Kasumi-1 (cell line): ENCODE measurements at places on chromosomes 2 and 18.
A peak's percentile ranks its signal among the peaks of the same experiment; 100 is the strongest.

DNA sequence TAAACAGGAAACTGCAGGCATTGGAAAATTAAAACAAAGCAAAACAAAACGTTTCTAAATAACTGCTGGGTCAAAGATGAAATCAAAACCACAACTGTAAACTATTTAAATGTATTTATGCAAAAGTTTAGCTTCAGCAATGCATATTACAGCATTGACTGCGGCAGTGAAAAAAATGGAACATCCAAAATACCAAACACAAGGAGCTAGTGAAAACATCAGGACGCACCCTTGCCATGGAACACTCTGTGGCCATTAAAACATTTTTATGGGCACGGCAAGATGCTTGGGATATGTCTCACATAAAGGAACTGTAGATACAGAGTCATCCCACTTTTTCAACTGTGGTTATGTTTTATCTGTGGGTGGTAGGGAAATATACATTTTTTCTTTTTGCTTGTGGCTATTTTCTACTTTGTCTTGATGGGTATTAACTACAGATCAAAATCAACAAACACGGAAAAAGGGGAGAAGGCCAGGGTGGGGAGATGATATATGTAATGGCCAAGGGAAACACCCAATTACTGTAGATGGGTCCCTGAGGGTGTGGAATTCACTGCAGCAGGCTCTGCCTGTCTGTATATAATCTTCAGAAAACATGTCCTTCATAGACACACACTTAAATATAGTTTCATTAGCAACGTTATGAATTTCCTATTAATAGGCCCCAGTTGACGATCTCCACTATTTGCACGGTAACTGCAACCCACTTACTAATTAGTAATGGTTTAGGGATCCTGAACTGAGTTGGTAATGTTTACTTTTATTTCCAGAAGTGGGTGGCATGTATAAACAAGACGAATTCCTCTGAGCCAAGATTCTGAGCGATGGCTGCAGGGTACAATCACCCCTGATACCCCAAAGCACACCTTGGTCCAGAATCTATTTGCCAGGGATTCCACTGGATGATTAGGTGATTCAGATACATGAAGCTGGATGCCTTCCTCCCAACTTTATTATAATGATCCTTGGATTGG lies 110.5 kb downstream of the ACKR3 start:
- no peak for DNase-seq

GRCh38 chr2:76938153-76938552 lies 584.0 kb downstream of the LRRTM4 start:
- DNase-seq, result no peak

DNA sequence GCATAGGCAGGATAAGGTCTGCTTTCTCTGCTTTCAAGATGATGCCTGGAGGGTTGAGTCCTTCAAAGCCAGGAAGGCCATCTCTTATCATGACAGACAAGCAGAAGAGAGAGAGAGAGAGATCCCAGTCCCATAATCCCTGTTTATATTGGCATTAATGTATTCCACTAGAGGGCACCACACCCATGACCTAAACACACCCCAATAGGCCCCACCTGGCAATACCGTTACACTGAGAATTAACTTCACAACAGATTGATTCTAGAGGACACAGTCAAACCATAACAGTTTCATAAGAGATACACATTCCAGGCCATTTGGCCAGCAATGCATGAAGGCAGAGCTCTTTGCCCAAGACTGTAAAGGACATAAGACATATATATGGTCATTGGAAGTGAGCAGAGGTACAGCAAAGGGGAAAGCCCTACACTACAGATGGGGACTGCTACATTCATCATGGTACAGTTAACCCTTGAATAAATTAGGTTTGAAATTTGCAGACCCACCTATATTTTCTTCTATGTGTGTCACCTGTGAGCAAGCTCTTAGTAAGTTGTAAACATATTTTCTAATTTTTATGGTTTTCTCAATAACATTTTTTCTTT lies 1516.1 kb downstream of the RPIA start:
- peak; percentile 46 for DNase-seq

GRCh38 chr2:158786897-158787296 lies 8.2 kb upstream of the DAPL1 start:
- no peak for DNase-seq

GRCh38 chr2:39660612-39661236 lies 5.0 kb upstream of the TMEM178A start:
- no peak for DNase-seq

DNA sequence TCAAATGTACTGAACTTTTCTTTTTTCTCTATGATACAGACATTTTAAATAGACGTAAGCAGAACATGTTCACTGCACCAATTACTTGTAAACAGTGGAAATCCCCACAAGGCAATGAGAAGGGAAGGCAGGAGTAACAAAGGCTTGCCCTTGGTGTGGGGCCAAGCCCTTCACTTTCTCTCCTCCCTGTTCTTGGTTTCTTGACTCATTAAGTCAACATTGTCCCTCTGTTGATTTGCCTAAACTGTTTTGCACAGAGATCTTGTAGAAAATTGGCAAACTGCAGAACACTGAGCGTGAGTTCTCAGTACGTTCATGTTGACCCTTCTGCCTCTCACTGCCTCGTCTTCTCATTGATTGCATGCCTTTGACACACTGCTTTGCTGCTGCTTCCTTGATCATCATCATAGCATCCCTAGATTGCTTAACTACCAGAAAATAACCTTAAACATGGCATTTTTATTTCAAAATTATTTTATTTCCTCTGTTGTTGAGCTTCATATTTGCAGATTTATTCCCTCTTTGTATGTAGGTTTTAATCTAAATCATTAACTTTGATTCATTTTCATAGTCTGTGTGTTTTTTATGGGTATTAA lies 257.7 kb downstream of the PTGR3 start:
- no peak for DNase-seq

DNA sequence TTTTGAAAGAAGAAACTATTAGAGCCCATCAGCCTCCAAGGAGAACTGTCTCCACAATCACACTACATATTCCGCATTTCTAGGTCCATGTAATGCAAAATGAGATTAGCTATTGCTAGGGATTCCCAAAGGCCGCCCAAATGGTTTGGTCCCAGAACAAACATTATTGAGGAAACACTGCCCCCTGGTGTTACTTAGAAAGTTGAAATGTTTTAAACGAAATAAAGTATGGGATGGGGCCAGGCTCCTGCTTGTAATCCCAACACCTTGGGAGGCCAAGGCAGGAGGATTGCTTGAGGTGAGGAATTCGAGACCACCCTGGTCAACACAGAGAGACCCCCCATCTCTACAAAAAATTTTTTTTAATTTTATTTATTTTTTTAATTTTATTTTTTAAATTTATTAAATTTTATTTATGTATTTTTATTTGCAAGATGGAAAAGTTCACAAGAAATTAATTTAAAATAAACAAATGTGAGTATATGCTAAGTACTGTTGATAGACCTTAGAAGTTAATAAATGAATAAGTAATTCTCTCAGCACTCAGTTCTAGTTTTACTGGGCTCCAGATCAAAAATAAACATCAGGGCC lies 5.5 kb downstream of the NHEJ1 start:
- peak; percentile 28 for DNase-seq

DNA sequence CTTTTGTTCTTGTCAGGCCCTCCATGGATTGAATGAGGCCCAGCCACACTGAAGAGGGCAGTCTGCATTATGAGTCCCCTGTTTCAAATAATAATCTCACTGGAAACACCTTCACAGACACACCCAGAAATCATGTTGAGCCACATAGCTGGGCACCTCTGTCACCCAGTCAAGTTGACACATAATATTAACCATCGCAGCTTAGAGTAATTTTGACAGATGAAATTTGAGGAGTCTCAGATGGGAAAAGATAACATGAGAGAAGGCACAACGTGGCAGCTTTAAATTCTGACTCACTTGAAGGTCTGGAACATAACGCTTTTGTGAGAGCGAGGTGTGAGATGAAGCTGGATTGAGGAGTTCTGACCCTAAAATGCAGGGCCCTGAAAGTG lies 70.9 kb upstream of the TMEM87B start:
- DNase-seq, result no peak

- no peak for DNase-seq
These were observed 77.8 kb downstream of the PDCL3 start for GRCh38 chr2:100640431-100641124.

- no peak for DNase-seq
These were observed 138.6 kb downstream of the NFATC1 start for GRCh38 chr18:79534356-79534755.

DNA sequence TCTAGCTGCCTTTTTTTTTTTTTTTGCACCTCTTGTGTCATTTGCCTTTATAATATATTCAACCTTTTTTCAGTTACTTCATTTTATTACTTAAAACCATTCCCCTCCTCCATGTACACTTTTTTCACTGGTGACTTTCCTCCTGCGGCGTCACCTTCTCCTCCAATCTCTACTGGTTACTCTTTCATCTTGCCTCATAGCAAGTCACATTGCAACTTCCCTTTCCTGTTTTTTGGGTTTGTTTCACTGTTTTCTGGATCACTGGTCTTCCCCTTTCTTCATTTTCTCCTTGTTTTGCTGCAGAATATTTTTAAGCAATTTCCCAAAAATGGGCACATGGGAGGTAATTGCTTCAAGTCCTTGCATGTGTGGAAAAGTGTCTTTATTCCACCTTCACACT lies 37.7 kb upstream of the GPR155 start:
- peak; percentile 21 for DNase-seq

DNA sequence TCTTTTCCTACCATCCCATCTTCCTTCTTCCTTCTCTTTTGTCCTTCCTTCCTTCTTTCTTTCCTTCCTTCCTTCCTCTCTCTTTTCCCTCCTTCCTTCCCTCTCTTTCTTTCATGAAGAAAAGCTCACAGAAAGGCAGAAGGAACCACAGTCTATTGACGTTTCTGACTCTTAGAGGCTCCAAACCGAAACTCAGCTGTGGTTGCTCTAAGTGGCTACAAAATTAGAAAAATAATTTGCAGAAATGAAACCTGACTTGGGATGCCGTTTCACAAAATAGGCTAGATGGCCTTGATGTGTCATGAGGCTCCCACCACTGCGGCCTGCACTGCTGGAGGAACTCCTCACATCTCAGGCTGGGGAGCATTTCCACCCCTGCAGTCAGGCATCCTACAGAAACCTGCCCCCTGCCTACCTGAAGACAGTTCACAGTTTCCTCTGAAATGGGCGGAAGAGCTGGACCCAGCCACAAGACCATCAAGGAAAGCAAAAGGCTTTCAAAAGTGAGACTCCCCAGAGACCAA lies 165.6 kb downstream of the SMAD7 start:
- no peak for DNase-seq
